B cell (primary cell): ENCODE measurements at places on chromosomes 4 and X. TPM values are rescaled to one million over a fixed set of nuclear protein-coding genes. Genes with fewer than 3 reads are reported as not detected.
A peak's percentile ranks its signal among the peaks of the same experiment; 100 is the strongest.

DNA sequence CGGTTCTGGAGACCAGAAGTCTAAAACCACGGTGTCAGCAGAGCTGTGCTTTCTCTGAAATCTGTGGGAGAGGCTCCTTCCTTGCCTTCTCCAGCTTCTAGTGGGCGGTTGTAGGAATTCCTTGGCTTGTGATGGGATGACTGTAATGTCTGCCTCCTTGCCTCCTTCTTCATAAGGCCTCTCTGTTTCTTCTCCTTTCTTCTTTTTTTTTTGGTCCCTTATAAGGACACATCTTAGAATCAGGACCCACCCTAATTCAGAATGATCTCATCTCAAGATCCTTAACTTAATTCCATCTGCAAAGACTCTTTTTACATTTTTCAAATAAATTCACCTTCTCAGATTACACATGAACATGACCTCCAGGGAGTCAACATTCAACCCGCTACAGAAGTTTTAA lies 186.9 kb downstream of the STK32B start:
- no peaks in the 10 kb centered on the region for H3K27me3 ChIP-seq
- no peak overlapping the region for H3K4me3 ChIP-seq

GRCh38 chr4:3041192-3042142 lies 32.9 kb downstream of the HTT-AS start:
- peak; percentile 86 for DNase-seq
- H3K36me3 ChIP-seq, result no peaks in the 10 kb centered on the region
- H3K27ac ChIP-seq, result peak overlapping the region; percentile 97
- H3K4me1 ChIP-seq, result peaks cover 92% of the 10 kb centered on the region
- peak overlapping the region; percentile 77 for H3K4me3 ChIP-seq

DNA sequence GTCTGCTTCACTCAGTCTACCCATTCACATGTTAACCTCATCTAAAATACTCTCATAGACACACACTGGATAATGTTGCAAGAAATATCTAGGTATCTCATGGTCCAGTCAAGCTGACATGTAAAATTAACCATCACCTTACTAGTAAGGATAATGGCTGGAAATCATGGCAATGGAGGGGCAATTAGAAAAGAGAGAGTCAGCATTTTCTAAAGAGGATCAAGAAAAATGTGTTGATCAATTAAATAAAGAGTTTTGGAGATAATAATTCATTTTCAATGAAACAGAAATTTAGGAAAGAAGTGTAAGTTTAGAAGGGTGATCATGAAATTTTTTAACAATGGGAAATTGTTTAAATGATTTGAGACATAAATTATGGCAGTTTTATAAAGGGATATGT lies 1914.1 kb upstream of the IGFBP7 start:
- no peaks in the 10 kb centered on the region for H3K27me3 ChIP-seq
- no peaks in the 10 kb centered on the region for H3K36me3 ChIP-seq
- H3K4me3 ChIP-seq, result no peak overlapping the region

DNA sequence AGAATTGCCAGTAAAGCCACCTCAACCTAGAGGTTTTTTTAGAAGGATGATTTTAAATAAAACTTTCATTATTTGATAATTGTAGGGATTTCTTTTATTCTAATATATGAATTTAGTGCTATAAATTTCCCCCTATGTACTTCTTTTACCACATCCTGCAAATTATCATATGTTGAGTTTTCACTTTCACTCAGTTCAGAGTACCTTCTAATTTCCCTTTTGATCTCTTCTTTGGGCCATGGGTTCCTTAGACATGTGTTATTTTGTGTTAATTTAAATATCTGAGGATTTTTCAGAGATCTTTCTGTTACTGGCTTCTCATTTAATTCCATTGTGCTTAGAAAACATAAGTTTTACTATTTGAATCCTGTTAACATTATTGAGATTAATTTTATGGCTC lies 6.1 kb downstream of the BEX2 start:
- H3K36me3 ChIP-seq, result no peaks in the 10 kb centered on the region
- no peak for DNase-seq
- peaks cover under 1% of the 10 kb centered on the region for H3K4me1 ChIP-seq
- H3K4me3 ChIP-seq, result no peak overlapping the region

DNA sequence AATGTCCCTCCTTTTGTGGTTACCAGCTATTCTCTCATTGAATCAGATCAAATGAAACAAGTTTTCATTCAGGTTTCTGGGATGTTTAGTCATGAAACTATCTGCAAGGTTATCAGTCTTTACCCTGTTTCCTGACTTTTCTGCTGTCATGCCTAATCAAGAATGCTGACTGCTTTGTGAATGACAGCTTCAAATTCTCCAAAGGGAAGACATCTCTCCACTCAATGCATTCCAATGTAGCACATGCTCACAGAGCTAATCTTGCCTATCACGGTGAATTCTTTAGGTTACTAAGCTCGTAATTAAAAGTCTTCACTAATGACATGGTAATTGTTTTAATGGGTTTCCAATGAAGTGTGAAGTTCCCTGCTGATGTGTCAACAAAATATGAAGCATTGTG lies 1068.5 kb downstream of the PCDH7 start:
- H3K4me3 ChIP-seq, result no peak overlapping the region
- no peaks in the 10 kb centered on the region for H3K36me3 ChIP-seq
- no peak for DNase-seq
- H3K4me1 ChIP-seq, result no peaks in the 10 kb centered on the region
- H3K27me3 ChIP-seq, result no peaks in the 10 kb centered on the region
- H3K27ac ChIP-seq, result no peak overlapping the region

DNA sequence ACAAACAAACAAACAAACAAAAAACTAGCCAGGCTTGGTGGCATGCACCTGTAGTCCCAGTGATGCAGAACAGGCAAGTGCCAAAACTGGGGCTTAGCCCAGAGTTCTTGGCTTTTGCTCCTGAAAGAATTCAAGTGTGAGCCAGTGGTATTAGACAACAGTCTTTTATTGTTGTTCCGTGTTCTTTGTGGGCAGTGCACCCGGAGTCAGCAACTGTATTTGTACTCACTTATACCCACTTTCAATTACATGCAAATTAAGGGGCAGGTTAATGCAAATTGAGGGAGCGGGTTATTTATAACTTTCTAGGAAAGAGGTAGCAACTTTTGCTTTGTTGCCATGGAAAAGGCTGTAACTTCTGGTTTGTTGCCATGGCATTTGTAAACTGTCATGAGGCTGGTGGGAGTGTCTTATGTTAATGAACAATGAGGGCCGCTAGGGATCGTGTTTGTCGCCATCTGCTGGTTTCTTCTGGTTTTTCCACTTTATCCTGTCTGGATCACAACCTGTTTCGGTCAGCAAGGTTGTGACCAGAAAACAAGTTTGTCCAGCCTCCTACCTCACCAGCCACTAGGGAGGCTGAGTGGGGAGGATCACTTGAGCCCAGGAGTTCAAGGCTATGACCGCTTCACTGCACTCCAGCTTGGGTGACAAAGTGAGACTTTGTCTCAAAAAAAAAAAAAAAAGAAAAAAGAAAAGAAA lies 88.8 kb upstream of the ESX1 start:
- H3K27me3 ChIP-seq, result no peaks in the 10 kb centered on the region
- DNase-seq, result peak; percentile 35
- H3K4me1 ChIP-seq, result no peaks in the 10 kb centered on the region
- no peak overlapping the region for H3K27ac ChIP-seq
- no peak overlapping the region for H3K4me3 ChIP-seq
- H3K36me3 ChIP-seq, result no peaks in the 10 kb centered on the region

DNA sequence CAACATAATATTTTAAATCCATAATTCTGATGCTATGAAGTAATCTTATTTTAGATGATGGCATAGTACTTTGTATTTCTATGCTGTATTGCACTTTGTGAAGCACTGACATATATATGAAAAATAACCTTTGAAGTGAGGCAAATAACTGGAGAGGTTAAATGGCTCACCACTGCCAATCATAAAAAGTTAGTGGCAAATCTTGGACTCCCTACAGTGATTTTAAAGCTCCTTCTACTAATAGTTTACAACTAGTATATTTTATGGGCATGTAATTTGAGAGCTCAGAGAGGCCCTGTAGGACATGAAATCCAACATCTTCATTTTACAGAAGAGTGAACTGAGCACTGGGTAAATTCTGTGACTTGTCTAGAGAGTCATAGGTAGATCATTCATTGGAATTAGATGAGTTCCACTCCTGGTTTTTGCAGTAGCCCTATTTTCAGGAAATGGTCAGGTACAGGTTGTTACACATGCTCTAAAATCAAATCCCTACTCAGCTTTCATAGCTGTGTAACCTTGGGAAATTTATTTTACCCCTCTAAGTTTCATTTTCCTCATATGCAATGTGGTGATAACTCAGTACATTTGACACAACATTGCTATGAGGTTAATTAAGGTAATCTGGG lies 804 bp upstream of the GC start:
- no peaks in the 10 kb centered on the region for H3K36me3 ChIP-seq
- no peaks in the 10 kb centered on the region for H3K27me3 ChIP-seq
- no peak overlapping the region for H3K27ac ChIP-seq

- H3K27ac ChIP-seq, result no peak overlapping the region
- H3K27me3 ChIP-seq, result no peaks in the 10 kb centered on the region
- DNase-seq, result no peak
- no peaks in the 10 kb centered on the region for H3K36me3 ChIP-seq
- no peak overlapping the region for H3K4me3 ChIP-seq
- H3K4me1 ChIP-seq, result no peaks in the 10 kb centered on the region
These were observed 293.2 kb upstream of the EMCN start for GRCh38 chr4:100811046-100811445.

DNA sequence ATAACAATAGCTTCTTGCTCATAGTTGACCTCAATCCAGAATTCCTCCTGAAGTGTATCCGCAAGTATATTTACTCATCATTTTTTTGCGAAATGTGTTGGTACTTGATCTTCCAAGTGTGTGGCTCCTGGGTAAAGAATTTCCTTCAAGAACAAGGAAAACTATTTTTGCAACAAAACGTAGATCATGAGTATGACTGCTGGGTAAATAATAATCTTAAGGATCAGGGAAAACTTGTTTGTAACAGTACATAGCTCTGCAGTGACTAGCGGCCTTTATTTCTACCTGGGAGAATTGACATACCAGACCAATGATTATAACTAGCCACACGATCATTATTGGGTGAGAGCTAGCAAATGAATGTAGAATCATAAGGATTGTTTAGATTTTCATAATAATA lies 1311.7 kb downstream of the ARAP2 start:
- no peak overlapping the region for H3K4me3 ChIP-seq
- no peak overlapping the region for H3K27ac ChIP-seq
- H3K36me3 ChIP-seq, result no peaks in the 10 kb centered on the region

- no peak for DNase-seq
- H3K36me3 ChIP-seq, result no peaks in the 10 kb centered on the region
- no peak overlapping the region for H3K27ac ChIP-seq
- no peak overlapping the region for H3K4me3 ChIP-seq
- no peaks in the 10 kb centered on the region for H3K4me1 ChIP-seq
These were observed 191.2 kb upstream of the LNX1 start for GRCh38 chr4:53782458-53782845.

DNA sequence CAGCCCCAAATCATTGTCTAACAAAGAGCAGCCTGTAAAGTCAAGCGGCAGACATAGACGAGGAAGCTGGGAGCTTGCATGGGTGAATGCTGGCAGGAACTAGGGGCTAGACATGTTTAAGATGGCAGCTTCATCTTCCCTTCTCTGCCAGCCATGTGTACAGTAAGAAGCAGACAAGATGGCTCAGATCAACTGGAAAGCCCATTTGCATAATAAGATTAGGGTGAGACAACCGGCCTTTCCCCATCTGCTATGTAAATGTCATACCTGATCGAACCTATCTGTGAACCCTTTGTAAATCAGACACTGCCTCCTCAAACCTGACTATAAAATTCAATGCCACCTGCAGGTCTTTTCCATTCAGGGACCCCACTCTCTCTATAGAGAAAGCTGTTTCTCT lies 22.8 kb upstream of the HADH start:
- no peak overlapping the region for H3K27ac ChIP-seq
- no peaks in the 10 kb centered on the region for H3K27me3 ChIP-seq
- DNase-seq, result no peak
- no peak overlapping the region for H3K4me3 ChIP-seq
- H3K4me1 ChIP-seq, result no peaks in the 10 kb centered on the region

DNA sequence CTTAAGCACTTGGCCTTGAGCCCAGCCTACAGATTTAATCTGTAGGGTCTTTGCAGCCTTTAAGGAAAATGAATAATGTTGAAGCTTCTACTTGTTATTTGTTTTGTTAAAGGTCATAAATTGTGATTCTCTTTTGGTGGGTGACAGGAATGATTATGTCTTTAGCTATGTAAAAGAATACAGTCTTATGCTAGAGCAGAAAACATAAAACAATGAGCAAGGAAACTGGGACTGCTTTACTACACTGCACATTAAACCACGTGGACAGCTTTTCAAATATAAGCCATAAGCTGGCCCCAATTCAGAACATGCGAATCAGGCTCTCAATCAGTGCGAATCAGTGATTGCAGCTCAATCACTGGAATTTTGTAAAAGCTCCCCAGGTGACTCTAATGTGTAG lies 40.9 kb upstream of the TBC1D19 start:
- no peak for DNase-seq
- H3K36me3 ChIP-seq, result no peaks in the 10 kb centered on the region
- H3K27me3 ChIP-seq, result no peaks in the 10 kb centered on the region

The MAGEA11 gene
- not detected in 2 replicates for total RNA-seq

The HMX1 gene
- not detected in 2 replicates for total RNA-seq

The SSX3 gene
- not detected in 2 replicates for total RNA-seq

The STS gene
- total RNA-seq, result 2.9 and 3.2 TPM in 2 replicates

The MAPK10 gene
- total RNA-seq, result 3.1 and 3.7 TPM in 2 replicates

The MAGEA4 gene
- total RNA-seq, result not detected in 2 replicates

The CLGN gene
- total RNA-seq, result 0.15 TPM in 1 of 2 replicates, not detected in the other
